Activated CD4-positive, alpha-beta T cell treated with anti-CD3 and anti-CD28 coated beads, Interleukin-2, amount 50 U/mL, for 24 hours (primary cell): ENCODE measurements at places on chromosomes 2 and 18.

- DNase-seq, result no peak
These were observed 31.0 kb upstream of the MSH6 start for GRCh38 chr2:47751856-47752414.

DNA sequence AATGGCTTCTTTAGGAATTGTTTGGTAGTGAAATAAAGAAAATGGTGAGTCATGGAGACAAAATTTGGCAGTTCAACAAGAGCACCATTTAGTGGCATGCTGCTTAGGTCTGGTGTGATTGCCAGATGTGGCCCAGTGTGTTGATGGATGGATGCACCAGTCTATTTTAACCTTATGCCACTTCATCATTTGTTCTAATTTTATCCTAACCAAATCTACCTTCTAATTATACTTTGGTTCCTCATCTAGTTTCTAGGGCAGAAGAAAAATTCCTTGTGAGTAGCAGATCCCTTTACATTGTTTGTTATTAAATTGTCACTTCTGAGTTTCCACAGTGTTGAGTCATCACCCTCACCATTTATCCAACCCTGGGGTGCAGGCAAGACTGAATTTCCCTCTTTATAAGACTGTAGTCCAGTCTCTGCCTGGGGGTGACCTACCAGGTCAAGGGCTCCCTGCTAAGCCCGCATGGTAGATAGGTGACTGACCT, 32.5 kb downstream of the NABP1 start:
- DNase-seq, result no peak

GRCh38 chr2:10140841-10141610, 18.5 kb downstream of the RRM2 start:
- DNase-seq, result no peak

GRCh38 chr2:184633726-184634125, 35.4 kb downstream of the ZNF804A start:
- no peak for DNase-seq

DNA sequence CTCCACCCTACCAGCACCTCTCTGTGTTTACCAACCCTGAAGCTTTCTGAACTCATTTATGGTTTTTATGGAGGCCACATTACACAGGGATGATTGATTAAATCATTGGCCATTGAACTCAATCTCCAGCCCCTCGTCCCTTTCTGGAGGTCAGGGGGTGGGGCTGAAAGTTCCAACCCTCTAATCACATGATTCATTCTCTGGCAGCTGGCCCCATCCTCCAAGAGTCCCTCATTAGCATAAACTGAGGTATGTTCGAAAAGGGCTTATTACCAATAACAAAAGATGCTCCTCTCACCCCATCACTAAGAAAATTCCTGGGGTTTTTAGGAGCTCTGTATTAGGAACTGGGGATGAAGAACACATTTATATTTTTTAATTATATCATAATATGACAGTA, 92.3 kb downstream of the DIS3L2 start:
- DNase-seq, result no peak

GRCh38 chr18:399631-400135, 100.8 kb downstream of the COLEC12 start:
- no peak for DNase-seq

DNA sequence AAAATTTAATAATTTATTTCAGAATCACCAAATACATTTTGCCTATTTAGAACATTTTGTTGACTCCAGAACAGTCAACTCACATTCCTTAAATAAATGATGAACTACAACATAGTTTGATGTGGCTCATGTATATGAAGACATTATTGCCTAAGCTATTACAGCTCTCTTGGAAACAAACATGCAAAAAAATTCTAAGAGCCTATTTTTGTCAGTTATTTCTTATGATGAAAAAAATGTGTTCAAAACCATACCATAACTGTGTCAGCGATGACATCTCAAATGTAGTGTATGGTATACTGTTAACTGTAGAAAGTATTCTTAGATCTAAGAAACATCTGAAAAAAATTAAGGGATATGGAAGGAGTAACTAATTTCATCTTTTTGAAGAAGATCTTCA, 6.3 kb upstream of the EMILIN2 start:
- no peak for DNase-seq

- no peak for DNase-seq
These were observed 61.7 kb upstream of the RALBP1 start for GRCh38 chr18:9413576-9413975.

DNA sequence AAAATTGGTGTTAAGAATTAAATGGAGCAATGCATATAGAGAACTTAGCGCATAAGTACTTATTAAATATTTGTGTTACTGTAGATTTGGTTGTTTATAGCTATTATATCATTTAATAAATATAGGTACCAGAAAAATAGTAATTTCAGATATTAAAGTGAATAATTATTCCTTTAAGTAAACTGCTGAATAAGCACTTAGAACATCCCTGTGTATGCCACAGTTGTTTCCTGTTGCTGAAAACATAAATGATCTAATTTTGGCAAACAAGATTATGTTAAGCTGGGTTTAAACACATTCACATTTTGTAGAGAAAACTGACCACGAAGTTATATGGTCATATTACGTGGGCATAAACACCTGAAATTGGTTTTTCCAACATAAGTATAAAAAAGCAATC, 388.0 kb upstream of the ZNF804A start:
- no peak for DNase-seq

- DNase-seq, result no peak
These were observed 271.3 kb downstream of the KCNS3 start for GRCh38 chr2:18149660-18150246.

- no peak for DNase-seq
These were observed 64.1 kb downstream of the DTNA start for GRCh38 chr18:34773961-34774766.

GRCh38 chr18:36411745-36412168, 114.2 kb downstream of the FHOD3 start:
- no peak for DNase-seq

DNA sequence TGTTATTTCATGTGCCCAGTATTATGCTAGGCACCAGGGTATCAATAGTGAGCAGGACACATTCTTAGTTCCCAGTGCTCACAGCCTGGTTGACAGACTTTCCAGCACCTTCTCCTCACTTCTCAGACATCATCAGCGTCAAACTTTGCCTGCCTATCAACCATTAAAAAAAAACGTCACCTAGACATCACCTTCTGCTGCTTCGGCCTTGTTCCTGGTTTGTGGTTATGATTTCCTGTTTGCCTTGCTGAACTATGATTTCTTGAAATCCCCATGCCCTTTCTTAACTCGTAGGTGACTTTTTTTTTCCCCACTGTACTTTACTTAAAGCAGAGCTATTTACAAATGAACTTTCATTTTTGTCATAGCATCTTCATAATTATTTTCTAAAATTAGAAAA, 60.4 kb upstream of the NABP1 start:
- DNase-seq, result peak; percentile 63
